ENCODE measurements at places on chromosomes 16 and 17.

GRCh38 chr16:66236301-66236700 is 130.2 kb upstream of the CDH5 start:
- no peak for DNase-seq

- no peak for DNase-seq
Measured at GRCh38 chr16:88005181-88005581, 53.9 kb downstream of the BANP start.

GRCh38 chr17:72602517-72603419 is 481.9 kb downstream of the SOX9 start:
- DNase-seq: no peak

DNA sequence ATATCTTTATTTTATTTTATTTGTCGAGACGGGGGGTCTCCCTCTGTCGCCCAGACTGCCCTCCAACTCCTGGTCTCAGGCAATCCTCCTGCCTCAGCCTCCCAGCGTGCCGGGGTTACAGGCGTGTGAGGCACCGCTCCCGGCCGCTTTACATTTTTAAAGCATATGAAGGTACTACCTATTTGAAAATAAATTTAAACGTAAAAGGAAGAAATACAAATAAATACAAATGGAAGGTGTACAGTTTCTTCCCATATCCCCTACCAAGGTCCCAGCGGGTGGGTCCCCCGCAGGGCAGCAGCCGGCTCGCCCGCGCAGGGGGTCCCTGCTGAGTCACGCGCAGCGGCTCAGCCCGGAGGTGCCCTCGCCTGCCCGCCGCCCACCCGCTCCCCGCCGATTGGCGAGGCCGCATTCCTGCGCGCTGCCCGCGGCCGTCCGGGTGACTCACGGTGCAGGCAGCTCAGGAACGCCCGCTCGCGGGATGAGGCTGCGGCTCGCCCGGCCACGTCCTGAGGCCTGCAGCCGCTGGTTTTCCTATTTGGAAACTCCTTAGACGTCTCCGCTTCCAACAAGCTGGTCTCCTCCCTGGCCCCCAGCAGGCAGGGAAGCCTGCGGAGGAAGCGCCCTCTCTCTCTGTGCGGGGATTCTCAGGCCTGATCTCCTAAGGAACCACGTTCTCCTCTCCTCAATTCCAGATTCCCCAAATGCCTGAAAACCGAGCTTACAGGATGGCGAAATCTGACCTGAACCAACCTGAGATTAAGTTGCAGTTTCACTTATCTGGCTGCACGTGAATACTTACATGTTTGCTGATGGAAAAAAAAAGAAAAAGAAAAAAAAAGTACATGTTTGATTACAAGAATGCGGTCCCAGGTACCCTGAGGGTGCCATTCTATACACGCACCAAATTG is 54.8 kb upstream of the MAP3K14 start:
- DNase-seq: no peak

- DNase-seq: no peak
Measured at GRCh38 chr16:70687102-70687511, 1.3 kb upstream of the MTSS2 start.

- DNase-seq: no peak
Measured at GRCh38 chr17:6589266-6589946, 33.1 kb upstream of the PITPNM3 start.

DNA sequence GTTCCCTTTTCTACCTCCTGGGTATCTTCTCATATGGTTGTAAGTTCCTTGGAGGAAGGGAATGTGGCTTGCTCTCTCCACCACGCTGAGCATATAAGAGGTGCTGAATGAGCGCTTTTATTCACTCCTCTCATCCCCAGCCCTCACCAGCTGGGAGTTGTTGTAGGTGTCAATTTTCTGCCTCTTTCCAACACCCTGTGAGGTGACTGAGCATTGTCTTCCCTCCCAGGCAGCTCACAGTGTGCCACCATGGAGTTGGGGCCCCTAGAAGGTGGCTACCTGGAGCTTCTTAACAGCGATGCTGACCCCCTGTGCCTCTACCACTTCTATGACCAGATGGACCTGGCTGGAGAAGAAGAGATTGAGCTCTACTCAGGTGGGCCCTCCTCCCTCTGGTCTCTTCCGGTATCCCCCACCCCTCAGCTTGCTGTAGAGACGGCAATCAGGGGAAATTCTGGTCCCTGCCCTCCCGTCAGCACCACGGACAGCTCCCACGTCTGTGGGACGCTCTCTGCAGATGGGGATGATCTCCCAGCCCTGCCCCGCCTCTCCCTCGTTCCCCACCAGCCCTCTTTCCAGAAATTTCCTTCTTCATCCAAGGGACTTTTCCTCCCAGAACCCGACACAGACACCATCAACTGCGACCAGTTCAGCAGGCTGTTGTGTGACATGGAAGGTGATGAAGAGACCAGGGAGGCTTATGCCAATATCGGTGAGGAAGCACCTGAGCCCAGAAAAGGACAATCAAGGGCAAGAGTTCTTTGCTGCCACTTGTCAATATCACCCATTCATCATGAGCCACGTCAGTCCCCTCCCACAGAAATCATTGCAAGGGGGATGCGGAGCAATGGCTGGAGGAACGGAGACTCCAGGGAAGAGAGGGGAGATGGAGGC is 18.3 kb downstream of the CIITA start:
- no peak for DNase-seq

DNA sequence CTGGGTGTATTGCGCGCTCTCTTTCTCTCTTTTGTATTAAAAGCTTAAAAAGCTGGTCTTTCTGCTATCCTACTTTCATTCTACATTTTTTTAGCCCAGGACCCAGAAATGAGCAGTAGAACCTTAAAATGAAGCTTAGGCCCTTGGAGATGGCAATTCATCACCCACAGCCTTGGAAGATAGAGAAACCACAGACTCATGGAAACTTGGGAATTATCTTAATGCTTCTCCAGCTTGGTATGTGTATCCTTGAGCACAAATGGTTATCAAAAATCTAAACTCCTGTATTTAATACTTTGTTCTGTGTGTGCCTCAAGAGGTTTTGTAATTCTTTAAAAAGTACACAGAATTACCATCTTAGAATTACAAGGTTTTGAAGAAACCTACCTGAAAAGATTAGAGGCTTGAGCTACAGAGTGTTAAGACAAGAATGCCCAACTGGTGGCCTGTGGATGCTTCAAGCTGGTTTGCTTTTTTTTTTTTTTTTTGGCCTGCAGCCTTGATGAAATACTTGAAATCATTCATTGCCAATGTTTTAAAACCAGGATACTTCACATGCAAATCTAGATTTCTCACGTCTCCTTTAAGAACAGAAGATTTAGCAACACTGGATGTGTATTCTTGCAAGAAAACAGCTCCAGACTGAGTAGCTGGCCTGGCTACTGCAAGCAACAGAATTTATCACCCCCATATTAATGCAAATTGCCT is 105.0 kb downstream of the XYLT1 start:
- no peak for DNase-seq

DNA sequence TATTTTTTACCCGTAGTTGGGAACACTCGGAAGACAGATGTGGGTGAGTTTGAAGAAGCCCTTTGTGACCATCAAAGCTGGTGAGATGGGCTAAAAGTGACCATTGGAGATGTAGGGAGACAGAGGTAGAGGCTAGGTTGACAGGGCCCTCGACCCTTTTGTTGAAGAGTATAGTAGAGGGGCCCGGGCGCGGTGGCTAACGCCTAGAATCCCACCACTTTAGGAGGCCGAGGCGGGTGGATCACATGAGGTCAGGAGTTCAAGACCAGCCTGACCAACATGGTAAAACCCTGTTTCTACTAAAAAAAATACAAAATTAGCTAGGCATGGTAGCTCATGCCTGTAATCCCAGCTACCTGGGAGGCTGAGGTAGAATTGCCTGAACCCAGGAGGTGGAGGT is 16.2 kb upstream of the NFATC3 start:
- DNase-seq: no peak

DNA sequence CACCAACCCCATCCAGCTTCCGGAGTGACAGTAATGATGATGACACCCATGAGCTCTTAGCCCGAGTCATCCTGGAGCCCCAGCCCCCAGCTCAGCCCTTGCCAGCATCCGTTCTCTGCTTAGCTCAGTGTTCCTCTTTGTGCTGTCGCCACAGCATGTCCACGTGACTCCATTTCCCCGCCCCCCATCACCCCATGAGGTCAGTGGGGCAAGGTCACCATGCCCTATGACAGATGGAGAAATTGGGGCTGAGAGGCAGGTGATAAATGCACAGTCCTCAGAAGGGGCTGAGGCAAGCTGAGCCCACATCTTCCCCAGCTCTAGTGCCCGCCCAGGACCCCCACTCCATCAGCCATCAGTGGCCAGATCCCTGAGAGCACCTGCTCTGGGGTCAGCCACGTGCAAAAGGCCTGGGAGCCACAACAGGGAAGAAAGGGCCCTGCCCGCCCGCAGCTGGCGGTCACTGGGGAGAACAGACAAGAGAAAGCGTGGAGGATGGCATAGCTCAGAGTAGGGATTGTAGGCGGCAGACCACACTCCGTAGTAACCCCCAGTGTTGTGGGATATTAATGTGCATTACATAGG is 17.1 kb downstream of the ITGB4 start:
- DNase-seq: no peak

GRCh38 chr16:79212114-79212791 is 388.3 kb downstream of the MAF start:
- no peak for DNase-seq

GRCh38 chr16:86101137-86101896 is 202.4 kb downstream of the IRF8 start:
- DNase-seq: no peak

GRCh38 chr16:58212824-58213655 is 15.1 kb upstream of the CSNK2A2 start:
- no peak for DNase-seq

DNA sequence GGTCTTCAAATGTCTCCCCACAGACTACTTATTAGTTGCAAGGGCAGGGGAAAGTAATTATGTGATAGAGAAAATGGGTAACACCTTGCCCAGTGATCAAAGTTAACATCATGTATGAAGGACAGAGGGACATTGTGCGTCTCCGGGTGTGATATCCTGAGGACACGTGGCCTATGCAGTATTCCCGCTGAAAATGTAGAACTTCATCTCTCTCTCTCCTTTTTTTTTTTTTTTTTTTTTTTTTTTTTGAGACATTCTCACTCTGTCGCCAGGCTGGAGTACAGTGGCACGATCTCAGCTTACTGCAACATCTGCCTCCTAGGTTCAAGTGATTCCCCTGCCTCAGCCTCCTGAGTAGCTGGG is 7.9 kb upstream of the CUEDC1 start:
- no peak for DNase-seq

- no peak for DNase-seq
Measured at GRCh38 chr17:57782647-57783337, 37.7 kb upstream of the CCDC182 start.

DNA sequence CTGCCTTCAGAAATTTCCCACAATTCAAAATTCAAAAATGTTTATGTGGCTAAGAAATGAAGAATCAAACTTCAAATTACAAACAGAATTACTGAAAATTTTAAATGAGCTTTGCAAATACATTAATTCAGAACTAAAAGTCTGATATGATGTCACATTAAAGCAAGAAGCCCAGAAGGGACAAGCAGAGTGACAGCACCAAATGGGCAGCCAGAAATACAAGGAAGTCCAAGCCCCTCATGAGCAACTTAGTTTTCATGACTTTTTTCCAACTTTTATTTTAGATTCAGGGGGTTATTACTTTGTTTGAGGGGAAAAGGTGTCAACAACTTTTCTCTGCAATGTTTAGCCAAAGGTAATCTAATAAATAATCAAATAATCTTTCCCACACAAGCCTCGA is 21.5 kb downstream of the UBE2G1 start:
- DNase-seq: no peak

DNA sequence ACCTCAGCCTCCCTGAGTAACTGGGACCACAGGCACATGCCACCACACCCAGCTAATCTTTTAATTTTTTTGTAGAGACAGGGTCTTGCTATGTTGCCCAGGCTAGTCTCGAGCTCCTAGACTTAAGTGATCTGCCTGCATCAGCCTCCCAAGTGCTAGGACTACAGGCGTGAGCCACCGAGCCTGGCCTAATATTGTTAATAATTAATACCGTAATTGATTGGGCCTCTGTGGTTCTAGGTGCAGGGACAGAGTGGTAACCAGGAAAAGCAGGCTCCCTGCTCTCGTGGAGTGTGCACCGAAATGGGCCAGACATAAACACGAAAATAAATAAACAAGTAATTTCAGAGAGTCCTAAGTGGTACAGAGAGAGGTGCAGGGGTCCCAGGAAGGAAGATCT is 241.0 kb downstream of the GSG1L start:
- no peak for DNase-seq

GRCh38 chr17:60599220-60599619 is 773 bp upstream of the PPM1D start:
- DNase-seq: no peak

- no peak for DNase-seq
Measured at GRCh38 chr17:7480089-7480384, 606 bp upstream of the ZBTB4 start.

- DNase-seq: no peak
Measured at GRCh38 chr17:18261146-18261515, 669 bp downstream of the MIEF2 start.

DNA sequence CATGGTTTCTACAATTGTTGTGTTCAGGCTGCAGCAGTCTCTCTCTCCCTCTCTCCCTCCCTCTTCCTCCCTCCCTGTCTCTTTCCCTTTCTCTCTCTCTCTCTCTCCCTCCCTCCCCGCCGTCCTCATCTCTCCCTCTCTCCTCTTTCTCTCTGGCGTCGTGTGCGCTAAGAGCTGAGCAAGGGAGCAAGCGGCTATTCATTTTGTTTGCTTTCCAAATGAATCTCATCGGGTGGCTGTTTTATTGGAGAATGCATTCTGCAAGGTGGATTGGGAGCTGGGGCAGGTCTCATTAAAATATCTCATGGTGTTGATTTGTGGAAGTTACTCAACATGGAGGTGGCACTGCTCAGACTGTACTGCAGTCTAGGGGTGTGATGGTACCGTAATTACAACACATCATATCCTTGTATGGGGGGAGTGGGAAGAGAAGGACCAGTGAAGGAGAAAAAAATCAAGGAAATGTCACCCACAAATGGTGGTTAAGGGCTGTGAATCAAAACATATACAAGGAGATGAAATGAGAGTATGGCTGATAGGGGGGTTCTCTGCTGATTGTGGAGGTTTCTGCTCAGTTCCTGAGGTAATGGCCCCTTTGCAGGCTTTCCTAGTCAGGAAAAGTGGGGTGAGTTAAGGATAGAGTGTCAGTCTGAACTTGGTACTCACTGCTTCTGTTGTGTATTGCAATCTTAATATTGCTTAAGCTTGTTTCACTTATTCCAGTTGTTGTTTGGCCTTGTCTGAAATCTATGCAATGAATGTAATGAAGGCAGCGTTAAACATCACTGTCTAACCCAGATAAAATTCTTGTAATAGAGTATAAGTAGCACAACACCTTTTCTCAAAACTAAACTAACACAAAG is 2.7 kb downstream of the MSL1 start:
- no peak for DNase-seq

- peak; percentile 40 for DNase-seq
Measured at GRCh38 chr16:11560701-11561453, 25.8 kb downstream of the LITAF start.
